ENCODE measurements at places on chromosomes 12 and 14.

GRCh38 chr12:6387541-6387940 is 3.6 kb downstream of the LTBR start:
- no peak for DNase-seq

DNA sequence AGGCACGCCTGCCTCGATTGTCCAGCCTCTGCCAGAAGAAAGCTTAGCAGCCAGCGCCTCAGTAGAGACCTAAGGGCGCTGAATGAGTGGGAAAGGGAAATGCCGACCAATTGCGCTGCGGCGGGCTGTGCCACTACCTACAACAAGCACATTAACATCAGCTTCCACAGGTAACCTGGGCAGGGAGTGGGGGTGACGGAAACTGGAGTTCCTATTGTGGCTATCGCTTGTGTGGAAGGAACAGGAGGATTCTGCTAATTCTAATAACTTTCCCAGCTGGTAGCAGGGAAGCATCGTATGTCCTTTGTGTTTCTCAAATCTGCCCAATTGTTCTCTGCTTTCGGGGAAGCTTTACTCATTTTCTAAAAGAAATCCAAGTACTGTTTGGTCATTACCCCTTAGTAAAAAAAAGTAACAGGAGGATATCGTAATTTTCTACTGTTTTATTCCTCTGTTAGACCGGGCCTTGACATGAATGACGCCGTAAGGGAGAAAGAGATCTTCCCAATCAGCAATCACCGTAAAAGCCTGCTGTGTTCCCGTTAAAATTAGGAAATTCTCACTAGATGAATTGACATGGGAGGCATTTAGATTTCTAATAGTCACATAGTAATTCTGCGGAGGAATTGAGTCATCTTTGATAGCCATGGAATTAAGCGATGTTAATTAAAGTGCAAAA is 449 bp downstream of the THAP2 start:
- no peak for DNase-seq

DNA sequence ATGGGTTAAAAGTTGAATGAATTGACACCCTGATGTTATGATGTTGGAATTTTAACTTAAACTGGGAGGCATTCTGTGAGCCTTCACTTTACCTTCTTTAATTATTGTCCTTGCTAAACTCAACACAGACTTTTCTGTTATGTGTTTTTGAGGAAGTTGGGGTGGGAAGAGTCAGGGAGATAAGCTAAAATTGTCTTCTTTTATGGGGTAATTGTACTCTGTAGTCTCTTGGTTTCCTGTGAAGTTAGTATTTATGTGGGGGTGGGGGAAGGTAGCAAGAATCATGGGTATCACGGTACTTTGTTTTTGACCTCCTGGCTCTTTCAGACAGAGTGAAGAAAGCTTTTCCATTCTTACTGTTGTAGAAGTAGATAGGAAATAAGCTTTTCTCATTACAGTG is 32.9 kb downstream of the RAB21 start:
- no peak for DNase-seq

GRCh38 chr14:85316701-85317410 is 213.1 kb upstream of the FLRT2 start:
- DNase-seq: peak; percentile 15

DNA sequence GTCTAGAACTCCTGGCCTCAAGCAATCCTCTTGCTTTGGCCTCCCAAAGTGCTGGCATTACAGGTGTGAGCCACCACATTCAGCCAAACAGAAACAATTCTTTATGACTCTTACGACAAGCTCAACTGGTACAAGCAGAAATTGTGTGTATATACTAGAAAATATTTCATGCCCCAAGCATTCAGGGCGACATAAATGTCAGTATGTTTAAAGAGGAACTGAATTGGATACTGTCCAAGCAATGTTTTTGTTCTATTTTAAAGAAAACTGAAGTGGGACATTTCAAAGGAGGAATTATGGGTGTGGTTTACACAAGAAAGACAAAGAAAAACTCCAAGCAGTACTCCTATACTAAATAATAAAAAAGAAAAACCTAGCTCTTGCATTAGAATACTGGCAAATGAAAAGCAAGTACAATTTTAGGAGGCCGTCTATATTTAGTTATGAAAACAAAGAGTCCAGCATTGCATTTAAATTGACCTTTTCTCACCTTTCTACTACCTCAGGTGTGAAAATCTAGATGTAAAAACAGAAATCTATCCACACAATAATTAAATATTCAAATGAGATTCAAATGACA is 48.9 kb downstream of the PPP1R12A start:
- no peak for DNase-seq

- no peak for DNase-seq
Measured at GRCh38 chr14:24280797-24281460, 9.5 kb upstream of the RABGGTA start.

DNA sequence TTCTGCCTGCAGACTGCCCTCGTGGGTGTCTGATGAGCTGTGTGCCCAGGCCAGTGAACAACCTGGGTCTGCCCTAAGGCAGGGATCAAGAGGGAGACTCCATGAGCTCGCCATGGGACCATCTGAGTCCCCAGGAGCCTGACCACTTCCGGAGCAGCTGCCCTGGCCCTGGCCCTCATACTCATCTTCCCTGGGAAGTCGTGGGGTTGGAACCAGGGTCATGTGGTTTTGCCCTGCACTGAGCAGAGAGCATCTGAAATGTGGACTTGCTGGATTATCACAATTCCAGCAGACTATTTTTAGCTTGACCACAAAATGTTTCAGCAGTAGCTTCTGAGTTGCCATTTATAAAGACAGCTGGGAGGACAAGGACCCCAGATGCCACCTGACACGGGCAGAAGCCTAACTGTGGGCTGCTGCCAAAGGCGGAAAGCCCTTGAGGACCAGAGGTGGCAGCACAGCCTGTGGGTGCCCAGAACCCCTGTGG is 6.7 kb downstream of the BTBD6 start:
- peak; percentile 10 for DNase-seq

DNA sequence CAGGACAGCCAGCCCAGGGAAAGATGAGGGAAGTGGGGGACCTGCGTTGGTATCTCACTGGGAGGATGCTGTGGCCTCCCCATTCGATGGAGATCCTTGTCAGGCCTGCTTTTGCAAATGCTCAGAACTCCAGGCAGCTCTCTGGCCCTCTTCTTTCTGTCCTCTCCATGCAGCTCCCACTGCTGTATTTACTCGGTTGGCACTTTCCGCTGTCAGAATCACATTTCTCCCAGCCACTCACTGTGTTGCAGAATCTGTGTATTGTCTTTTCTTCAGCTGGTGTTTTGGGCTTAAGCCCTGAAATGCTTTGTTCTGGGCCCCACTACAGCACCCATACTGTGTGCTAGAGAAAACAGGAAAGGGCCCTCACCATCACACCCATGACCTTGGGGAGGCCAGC is 401.1 kb downstream of the RGS6 start:
- no peak for DNase-seq

GRCh38 chr12:14187966-14188365 is 177.5 kb upstream of the ATF7IP start:
- DNase-seq: no peak

DNA sequence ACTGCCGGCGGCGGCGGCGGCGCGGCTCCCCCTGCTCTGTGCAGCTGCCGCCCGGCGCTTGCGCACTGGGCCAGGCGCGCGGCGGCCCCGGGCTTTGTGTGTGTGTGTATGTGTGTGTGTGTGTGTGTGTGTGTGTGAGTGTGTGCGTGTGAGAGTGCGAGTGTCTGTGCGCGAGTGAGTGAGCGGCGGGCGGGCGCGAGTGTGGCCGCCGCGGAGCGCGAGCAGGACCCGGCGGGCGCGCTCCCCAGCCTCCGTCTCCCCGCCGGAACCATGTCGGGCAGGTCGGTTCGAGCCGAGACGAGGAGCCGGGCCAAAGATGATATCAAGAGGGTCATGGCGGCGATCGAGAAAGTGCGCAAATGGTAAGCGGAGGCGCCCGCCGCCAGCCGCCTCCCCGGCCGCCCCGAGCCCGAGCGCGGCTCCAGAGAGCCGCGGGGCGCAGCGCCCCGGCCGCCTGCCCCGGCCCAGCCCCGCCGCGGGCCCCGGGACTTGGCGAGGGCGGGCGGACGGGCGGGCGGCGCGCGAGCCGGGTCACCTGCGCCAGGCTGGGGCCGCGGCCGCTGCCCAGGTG is at the start of gene BCL7A:
BCL7A (plus strand) TSS at position 63 of the 571 bp plus-strand sequence; CDS start at position 271, 208 bp downstream.
- no peak for DNase-seq

DNA sequence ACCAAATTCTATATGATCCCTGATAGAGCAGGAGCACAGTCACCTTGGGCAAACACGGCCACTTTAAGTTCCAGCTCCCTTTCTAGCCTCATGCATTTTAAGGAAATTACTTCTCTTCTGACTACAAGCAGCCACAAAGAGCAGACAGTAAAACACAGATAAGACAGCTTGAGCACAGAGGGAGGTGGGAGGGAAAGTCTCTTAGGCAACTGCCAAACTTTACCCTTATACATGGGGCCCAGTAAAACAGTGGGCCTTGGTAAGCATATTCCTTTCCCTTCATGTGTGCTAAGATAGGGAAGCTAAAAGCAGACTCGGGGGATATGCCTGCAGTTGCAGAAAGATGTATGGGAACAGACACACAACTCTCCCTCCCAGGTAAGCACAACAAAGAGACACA is 235.9 kb downstream of the CPNE8 start:
- DNase-seq: no peak

DNA sequence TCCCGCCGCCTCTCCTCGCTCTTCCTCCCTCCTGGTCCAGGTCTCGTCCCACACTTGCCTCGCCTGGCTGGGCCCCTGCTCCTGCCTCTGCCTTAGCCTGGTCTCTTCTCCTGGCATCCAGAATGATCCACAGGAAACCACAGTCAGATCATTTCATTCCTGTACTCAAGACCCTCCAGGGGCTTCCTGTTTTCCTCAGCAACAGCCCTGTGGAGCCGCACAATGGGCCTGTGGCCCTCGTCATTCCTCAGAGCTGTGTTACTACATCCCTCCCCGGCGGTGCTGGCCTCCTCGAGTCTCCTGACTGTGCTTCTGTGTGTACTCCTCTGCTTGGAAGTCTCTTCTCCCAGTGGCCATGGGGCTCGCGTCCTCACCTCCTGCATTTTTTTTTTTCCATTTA is 20.1 kb downstream of the ATP6V0A2 start:
- DNase-seq: no peak

GRCh38 chr12:79174626-79175025 is 310.1 kb downstream of the SYT1 start:
- peak; percentile 9 for DNase-seq

GRCh38 chr12:110091136-110091711 is 32.9 kb upstream of the IFT81 start:
- DNase-seq: no peak

GRCh38 chr14:102481791-102482238 is 27.8 kb downstream of the ANKRD9 start:
- DNase-seq: no peak

DNA sequence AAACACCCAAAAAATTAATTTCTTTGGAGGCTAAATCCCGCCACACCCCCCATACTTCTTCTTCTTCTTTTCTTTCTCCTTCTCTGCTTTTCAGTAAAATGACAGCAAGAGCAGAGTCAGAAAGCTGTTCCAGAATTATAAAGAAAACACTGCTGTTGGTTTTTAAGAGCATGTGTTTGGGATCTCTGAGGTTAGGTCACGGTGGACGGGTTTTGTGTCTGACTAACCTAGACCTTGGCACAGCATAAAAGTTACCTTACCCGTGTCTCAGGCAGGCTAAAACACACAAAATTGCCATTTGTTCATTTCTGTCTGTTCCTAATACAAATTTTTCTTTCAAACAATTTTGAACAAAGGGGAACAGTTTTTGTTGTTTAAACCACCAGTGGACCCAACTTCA is 540.8 kb downstream of the NRXN3 start:
- DNase-seq: no peak

- no peak for DNase-seq
Measured at GRCh38 chr12:116878567-116879508, 2.4 kb downstream of the HRK start.

GRCh38 chr12:26410689-26411088 is 215.3 kb downstream of the SSPN start:
- no peak for DNase-seq

GRCh38 chr12:6978611-6979011 is 7.9 kb downstream of the EMG1 start:
- no peak for DNase-seq

GRCh38 chr14:100575266-100575995 is 11.8 kb downstream of the BEGAIN start:
- no peak for DNase-seq

- no peak for DNase-seq
Measured at GRCh38 chr14:73796893-73797542, 54.6 kb upstream of the PTGR2 start.

- DNase-seq: peak; percentile 98
Measured at GRCh38 chr12:89768586-89769482, 60.2 kb upstream of the ATP2B1 start.

DNA sequence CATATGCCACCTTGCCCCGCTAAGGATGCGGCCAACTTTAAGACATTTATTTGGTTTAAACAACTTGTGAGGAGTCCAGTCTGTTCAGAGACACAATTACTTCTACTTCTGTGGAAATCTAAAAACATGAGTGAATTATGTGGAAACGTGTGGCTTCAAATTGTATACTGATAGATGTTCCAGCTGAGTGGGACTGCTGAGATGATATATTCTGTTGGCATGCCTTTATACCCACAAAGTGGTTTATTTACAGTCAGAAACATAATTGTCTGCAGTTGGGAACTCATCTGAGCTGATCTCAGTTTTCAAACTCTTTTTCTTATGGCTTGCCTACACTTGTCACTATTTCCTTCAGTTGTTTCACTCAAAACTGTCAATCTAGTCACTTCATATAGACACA is 67.8 kb downstream of the FLRT2 start:
- DNase-seq: no peak

- no peak for DNase-seq
Measured at GRCh38 chr12:6539314-6539682, 5.0 kb downstream of the GAPDH start.

All from BJ (cell line).